ENCODE measurements at places on chromosomes 16 and 17. TPM values are rescaled to one million over a fixed set of nuclear protein-coding genes. Genes with fewer than 3 reads are reported as not detected.

DNA sequence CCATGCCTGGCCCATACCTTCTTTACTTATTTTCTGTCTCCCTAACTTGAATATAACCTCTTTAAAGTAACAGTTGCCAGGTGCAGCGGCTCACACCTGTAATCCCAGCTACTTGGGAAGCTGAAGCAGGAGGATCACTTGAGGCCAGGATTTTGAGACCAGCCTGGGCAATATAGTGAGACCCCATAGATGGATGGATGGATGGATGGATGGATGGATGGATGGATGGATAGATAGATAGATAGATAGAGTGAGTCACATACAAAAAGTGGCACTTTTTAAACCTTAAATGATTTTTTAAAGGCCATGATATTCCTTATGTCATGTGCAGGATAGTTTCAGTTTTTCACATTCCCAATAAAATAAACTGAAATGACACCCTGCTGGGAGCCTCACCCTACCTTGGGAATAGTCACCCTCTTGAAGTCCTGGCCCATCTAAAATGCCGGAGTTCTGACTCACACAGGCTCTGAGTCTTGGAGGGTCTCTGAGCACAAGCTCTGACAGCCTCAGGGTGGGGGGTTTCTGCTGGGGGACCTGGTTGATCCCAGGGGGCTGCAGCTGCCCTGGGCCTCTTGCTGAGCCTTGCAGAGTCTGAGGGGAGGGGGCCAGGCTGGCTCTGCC is 26.2 kb downstream of the CPNE2 start:
- DNase-seq: no peak

DNA sequence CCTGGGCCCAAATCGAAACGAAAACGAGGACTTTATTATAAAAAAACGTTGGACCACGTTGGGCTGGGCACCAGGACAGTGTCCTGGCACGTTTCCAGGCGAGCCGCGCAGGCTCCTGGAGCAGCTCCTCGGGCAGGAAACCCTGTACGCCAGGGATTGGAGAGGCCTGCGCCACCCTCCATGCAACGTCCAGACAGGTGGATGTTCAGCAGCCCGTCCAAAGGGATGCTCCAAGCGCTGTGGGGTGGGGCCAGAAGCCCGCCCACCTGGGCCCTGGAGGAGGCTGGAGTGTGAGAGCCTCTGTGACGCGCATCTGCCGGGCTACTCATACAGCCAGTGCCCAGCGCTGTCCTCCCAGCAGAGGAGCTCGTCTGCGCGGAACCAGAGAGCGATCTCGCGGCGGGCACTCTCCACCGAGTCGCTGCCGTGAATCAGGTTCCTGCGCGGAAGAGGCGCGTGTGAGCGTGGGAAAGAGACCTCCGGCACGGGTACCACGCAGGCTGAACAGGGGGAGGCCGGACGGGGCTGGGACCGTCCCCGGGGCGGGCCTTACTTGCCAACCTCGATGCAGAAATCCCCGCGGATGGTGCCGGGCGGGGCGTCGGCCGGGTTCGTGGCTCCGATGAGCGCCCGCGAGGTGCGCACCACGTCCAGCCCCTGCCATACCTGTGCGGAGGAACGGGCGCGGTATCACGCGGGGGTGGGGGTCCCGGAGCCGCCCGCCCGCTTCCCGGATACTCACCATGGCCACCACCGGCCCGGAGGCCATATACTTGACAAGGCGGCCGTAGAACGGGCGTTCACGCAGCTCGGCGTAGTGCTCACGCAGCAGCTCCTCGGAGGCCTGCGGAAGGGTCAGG is 785 bp downstream of the NME3 start:
- DNase-seq: peak; percentile 22

GRCh38 chr17:70654706-70655105 is 485.4 kb downstream of the KCNJ2 start:
- DNase-seq: no peak

The SLC7A6 gene
- total RNA-seq: 15.2 TPM

DNA sequence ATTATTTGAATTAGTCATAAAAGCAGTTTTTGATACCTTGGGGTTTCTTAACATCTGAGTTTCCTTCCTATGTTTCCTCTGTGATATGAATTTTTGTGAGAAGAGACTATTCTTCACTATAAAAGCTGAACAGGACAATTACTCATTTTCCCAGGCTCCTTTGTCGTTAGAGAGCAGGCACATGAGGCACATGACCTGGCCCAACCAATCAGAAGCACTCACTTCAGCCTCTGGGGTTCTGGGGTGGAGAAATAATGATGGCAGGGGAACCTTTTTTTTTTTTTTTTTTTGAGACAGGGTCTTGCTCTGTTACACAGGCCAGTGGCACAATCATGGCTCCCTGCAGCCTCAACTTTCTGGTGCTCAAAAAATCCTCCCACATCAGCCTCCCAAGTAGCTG is 145.5 kb upstream of the ASIC2 start:
- no peak for DNase-seq

- DNase-seq: no peak
Measured at GRCh38 chr16:27644165-27644564, 94.2 kb downstream of the KATNIP start.

GRCh38 chr17:78258323-78259191 is 27.1 kb downstream of the TMEM235 start:
- peak; percentile 55 for DNase-seq

- no peak for DNase-seq
Measured at GRCh38 chr17:66670206-66670605, 164.7 kb upstream of the CACNG5 start.

DNA sequence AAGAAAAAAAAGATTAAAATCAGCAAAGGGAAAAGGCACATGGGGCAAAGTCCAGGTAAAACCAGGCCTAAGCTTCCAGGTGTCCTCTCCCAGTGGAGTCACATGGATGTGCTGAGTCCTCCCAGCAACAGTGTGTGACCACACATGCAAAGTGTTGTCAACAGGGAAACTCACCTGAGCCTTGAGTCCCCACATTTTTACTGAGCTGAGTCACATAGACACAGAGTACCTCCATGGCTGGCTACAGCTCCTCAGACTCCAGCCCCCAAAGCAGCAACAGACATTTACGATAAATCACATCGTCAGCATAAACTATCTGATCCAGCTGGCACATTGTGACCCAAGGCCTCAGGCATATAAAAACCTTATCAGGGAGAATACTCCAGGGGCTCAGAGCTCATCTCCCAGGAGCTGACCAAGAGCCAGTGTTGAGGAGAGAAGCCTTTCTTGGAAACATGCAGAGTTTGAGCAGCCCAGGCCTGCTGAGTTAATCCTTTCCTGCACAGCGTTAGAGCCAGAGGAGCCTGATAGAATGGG is 20.5 kb downstream of the ERCC4 start:
- no peak for DNase-seq

GRCh38 chr17:45435481-45435880 is 2.8 kb upstream of the ARHGAP27 start:
- no peak for DNase-seq

DNA sequence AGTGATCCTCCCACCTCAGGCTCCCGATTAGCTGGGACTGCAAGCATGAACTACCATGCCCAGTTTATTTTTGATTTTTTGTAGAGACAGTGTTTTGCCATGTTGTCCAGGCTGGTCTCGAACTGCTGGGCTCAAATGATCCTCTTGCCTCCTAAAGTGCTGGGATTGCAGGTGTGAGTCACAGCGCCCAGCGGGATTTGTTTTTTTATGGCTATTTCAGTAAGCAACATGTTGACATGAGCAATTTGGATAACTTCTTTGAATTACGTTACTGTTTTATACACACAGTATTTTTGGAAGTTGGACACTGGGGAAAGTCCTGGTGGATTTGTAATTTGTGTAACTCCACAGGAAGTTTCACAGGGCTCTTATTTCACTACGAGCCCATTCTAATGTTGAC is 18.5 kb upstream of the RHOT1 start:
- DNase-seq: no peak

GRCh38 chr17:66542129-66542966 is 239.9 kb downstream of the PRKCA start:
- no peak for DNase-seq

DNA sequence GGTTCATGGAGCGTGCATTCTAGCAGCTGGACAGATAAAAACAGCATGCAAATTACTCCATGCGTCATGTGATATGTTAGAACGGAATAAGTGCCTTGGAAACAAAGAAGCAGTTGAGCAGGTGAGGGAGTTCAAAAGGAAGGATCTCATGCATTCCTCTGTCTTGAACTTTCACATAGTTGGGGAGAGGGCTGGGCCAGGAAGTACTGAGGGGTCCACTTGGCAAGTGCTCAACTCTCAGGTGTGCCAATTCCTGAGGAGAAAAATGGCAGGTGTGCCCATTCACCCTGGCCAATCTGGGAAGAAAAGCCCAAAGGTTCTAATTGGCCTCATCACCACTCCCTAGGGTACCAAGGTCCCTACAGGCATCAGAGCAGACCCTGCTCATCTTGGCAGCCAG is 67.7 kb downstream of the CES1 start:
- no peak for DNase-seq

GRCh38 chr17:40321961-40322357 is 13.0 kb downstream of the RARA start:
- DNase-seq: no peak

- DNase-seq: no peak
Measured at GRCh38 chr17:13940858-13941665, 128.2 kb upstream of the COX10 start.

- DNase-seq: no peak
Measured at GRCh38 chr17:78950870-78951269, 25.7 kb upstream of the TIMP2 start.

GRCh38 chr17:45905814-45906213 is 11.5 kb downstream of the MAPT start:
- no peak for DNase-seq

GRCh38 chr16:4314532-4315185 is 1.2 kb upstream of the GLIS2 start:
- DNase-seq: no peak

- no peak for DNase-seq
Measured at GRCh38 chr16:89104930-89105571, 11.4 kb downstream of the ACSF3 start.

DNA sequence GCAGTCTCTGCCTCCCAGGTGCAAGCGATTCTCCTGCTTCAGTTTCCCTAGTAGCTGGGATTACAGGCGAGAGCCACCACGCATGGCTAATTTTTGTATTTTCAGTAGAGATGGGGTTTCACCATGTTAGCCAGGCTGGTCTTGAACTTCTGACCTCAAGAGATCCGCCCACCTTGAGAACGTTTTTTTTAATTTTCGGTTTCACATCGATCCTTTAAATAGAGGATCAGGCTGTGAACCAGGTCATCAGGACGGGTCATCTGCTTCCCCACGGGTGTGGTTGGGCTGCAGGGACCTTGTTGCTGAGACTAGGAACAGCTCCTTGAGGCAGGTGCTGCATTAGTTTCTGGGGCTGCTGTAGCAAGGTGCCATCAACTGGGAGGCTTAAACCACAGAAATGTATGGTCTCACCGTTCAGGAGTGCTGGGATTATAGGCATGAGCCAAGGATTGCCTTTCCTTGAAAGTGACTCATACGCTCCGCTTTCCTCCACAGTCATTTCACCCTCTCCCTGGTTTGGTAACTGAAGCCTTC is 7.9 kb upstream of the NAGPA start:
- no peak for DNase-seq

The KRTAP4-16 gene
- total RNA-seq: not detected

The USP6 gene
- total RNA-seq: not detected

- DNase-seq: peak; percentile 36
Measured at GRCh38 chr17:17032131-17032692, 10.0 kb upstream of the MPRIP start.

- DNase-seq: no peak
Measured at GRCh38 chr17:69218986-69219385, 9.6 kb downstream of the ABCA10 start.

DNA sequence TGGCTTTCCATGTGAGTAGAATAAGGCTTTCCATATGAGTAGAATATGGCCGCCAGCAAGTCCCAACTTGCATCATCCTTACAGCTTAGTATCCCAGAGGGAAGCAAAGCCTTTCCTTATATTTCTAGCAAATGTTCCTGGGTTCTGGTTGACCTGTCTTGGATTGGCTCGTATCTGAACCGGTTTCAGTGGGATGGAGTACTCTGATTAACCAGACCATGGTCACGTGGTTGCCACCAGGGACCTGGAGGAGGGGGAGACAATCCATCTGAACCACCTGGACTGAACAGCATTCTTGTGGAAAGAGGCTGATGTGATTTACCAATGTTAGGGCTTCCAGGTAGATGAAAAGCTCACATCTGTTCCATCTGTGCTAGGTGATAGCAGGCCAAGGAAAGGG is 89.0 kb downstream of the SHISA6 start:
- no peak for DNase-seq

The HBZ gene
- not detected for total RNA-seq

DNA sequence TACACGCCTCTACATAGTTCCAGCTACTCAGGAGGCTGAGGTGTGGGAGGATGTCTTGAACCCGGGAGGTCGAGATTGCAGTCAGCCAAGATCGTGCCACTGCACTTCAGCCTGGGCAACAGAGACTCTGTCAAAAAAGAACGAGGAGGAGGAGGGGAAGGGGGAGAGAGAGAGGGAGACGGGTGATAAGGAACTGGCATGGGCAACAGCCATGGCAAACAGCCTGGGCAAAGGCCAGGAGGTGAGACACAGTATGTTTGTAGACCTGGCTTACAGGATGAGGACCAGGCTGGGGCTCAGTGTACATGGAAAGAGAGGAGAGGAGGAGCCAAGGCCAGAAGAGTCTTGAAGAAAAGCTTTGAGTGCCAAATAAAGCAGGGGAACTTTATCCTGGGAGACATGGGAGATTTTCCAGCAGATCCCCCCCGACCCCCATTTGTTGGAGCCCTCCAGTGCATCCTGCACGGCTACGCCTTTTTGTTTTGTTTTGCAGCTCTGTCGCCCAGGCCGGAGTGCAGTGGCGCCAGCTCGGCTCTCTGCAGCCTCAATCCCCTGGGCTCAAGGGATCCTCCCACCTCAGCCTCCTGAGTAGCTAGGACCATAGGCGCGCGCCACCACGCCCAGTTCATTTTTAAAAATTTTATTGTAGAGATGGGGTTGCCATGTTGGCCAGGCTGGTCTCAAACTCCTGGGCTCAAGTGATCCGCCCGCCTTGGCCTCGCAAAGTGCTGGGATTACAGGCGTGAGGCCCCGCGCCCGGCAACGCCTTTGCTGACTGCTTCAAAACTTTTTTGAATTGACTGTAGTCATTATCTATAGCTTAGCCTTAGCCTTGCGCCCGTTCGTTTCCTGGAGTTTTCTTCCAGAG is 1.3 kb upstream of the ALKBH5 start:
- DNase-seq: no peak

DNA sequence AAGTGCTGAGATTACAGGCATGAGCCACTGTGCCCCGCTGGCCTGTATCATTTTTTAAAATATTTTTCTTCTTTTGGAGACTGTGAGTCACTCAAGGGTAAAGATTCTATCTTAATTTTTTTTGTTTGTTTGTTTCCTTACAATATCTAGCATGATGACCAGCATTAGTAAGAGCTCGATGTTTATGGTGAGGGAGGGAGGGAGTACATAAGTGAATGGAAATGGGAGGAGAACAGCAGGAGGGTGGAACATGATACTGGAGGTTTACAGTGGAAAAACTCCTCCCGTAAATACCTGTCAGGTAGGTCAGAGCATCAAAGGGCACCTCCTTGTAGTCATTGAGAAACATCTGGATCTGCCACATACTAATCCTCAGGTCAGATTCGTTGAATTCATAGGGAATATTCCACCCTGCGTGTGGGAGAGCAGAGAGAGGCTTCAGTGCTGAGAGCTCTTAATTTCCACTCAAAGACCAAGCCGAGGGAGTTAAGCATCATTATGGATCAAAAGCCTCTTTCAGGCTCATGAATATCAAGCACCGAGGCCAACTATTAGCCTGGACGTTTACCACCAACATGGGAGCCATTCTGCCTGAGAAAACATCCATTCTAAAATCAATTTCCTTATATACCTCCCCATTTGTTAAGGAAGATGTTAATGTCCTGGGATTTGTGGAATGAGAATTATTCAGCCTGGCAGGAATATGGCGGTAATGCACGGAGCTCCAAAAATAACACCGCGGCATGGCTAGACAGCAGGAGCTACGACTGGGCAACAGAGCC is 51.8 kb downstream of the LYRM1 start:
- DNase-seq: no peak
